ENCODE measurements at places on chromosomes 11 and 22. TPM values are rescaled to one million over a fixed set of nuclear protein-coding genes. Genes with fewer than 3 reads are reported as not detected.
A peak's percentile ranks its signal among the peaks of the same experiment; 100 is the strongest.

DNA sequence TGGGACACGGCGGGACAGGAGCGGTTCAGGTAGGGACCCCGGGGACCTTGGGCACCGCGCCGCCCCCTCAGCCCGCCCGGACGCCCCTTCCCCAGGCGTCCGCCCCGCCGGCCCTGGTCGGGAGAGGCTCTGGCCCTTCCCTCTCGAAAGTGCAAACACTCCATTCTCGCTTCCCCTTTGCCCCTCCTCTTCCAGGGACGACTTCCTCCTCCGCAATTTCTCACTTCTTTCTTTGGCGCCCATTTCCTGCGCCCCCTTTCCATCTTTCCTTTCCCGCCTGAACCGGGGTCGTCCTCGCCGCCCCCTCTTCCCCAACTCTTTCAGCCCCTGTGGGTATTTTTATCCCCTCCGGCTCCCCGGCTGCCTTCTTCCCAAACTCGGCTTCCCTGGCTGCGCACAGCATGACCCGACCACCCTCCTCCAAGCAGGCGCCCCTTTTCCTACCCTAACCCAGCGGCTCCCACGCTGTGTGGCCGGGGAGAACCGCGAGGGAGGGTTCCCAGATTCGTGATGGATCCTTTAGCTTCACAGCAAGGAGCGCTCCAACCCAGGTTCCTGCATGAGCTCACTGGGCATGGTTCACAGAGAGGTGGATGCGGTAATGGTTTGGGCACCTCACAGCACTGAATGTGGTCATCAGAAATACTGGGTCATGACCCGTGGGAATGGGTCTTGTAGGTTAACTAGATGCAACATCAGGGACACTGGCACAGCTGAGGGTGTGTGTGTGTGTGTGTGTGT lies 689 bp downstream of the RAB39A start:
- peaks cover 10% of the 10 kb centered on the region for H3K4me1 ChIP-seq
- H3K27me3 ChIP-seq = peaks cover 24% of the 10 kb centered on the region
- H3K4me3 ChIP-seq = peak overlapping the region; percentile 73
- H3K27ac ChIP-seq = no peak overlapping the region

DNA sequence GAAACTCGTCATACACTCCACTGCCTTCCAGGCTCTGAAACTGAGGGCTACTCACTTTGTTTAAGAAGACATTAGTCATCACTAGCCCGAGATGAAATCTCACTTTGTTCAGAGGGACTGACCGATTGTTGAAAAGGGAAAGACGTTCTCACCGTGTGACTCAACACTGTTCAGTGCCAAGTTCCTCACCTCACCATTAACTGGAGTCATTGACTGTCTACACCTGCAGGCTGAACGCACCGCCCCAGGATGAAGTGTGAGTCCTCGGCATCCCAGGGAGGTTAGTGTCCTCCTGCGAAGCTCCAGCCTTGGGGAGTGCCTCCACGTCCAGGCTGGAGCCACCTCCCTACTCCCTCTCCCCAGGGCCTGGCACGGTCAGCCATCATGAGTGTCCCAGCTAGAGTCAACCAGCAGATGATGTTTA lies 30.4 kb downstream of the FADD start:
- no peaks in the 10 kb centered on the region for H3K4me1 ChIP-seq
- no peaks in the 10 kb centered on the region for H3K27me3 ChIP-seq
- no peaks in the 10 kb centered on the region for H3K36me3 ChIP-seq
- DNase-seq = no peak
- no peak overlapping the region for H3K27ac ChIP-seq
- H3K4me3 ChIP-seq = no peak overlapping the region

The TSGA10IP gene
- not detected for total RNA-seq

DNA sequence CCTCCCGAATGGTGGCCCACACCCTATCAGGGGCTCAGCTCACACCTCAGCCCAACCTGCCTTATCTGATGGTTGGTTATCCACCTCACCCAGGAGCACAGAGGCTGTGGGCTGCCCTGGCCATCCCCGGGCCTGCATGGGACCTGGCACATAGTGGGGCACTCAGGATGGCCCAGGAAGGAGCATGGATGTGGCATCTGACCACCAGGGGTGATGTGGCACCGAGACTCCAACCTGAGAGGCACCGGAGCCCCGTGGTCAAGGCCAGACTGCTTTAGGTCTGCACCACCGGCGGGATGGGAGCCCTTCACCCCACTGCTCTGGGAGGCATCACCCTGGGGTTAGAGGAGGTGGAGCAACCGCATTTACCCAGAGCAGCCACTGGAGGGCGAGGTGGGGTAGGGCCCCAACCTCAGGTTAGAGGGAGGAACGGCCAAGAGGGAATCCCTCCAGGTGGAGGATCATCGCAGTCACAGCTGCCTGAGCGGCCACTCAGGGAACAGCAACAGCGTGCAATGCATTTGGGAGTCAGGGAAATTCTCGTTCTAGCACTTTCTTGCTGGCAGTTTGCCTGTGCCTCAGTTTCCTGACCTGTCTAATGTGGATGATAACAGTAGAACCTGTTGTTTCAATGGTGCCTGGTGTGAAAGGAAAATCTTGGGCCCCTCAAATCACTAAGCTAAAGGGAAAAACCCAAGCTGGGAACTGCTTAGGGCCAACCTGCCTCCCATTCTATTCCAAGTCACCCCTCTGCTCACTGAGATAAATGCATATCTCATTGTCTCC lies 52.9 kb upstream of the CARS1 start:
- no peak overlapping the region for H3K27ac ChIP-seq
- peaks cover 15% of the 10 kb centered on the region for H3K36me3 ChIP-seq
- DNase-seq = peak; percentile 55
- H3K4me1 ChIP-seq = peaks cover 3% of the 10 kb centered on the region
- no peaks in the 10 kb centered on the region for H3K27me3 ChIP-seq

The GALNT18 gene
- total RNA-seq = 0.23 TPM

GRCh38 chr22:40728731-40729189 lies 49.5 kb downstream of the MCHR1 start:
- H3K36me3 ChIP-seq = peaks cover 6% of the 10 kb centered on the region
- H3K27me3 ChIP-seq = no peaks in the 10 kb centered on the region
- peaks cover 48% of the 10 kb centered on the region for H3K4me1 ChIP-seq
- peak; percentile 83 for DNase-seq
- peak overlapping the region; percentile 71 for H3K4me3 ChIP-seq
- peak overlapping the region; percentile 98 for H3K27ac ChIP-seq

DNA sequence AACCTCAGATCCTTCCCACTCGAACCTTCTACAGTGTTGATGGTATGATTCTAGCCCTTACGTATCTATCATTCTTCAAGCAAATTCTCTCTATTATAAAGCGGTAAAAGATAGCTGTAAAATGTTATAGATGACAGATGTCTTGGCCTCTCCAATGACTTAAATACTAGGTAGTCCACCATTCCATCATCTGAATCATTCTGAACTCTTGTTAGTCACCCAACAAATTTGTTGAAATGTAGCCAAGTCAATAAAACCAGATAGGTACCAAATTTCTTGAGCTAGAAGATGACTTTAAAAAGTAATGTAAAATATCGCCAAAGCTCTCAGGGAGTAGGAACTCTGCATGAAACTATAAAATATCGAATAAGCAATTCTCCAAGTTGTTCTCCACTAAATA lies 32.6 kb upstream of the PICALM start:
- peaks cover 2% of the 10 kb centered on the region for H3K36me3 ChIP-seq
- peaks cover 2% of the 10 kb centered on the region for H3K27me3 ChIP-seq
- no peak overlapping the region for H3K27ac ChIP-seq
- H3K4me3 ChIP-seq = no peak overlapping the region

The MRGPRE gene
- not detected for total RNA-seq

The CABP2 gene
- total RNA-seq = not detected

DNA sequence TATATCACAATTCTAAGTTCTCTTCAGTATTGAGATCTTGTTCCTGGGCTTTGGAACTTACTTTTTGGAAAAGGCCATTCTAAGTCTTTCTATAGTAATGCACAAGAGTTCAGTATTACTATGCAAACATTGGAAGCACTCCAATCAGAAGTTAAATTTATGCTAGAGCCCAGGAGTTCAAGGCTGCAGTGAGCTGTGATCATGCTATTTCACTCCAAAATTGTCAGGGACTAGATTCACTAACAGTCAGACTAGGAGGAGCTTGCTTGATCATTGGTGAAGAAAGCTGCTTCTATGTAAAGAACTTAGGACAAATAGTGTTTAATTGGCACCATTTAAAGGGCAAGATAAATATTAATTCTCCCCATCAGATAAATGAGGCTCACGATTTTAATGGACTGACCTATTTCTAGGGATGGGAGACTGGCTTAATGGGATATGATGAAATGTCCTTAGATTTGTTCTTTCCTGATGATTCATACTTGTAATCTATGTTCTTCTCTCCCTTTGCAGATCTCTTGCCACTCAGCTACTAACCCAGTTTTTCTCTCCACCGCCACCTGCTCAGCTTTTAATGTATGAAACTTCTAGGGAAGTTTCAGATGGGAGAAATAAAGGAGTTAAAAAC lies 32.6 kb upstream of the TMEM123 start:
- H3K27ac ChIP-seq = no peak overlapping the region
- H3K27me3 ChIP-seq = no peaks in the 10 kb centered on the region
- no peak overlapping the region for H3K4me3 ChIP-seq
- H3K36me3 ChIP-seq = no peaks in the 10 kb centered on the region
- DNase-seq = no peak
- peaks cover 21% of the 10 kb centered on the region for H3K4me1 ChIP-seq

The PDGFD gene
- total RNA-seq = 0.08 TPM

DNA sequence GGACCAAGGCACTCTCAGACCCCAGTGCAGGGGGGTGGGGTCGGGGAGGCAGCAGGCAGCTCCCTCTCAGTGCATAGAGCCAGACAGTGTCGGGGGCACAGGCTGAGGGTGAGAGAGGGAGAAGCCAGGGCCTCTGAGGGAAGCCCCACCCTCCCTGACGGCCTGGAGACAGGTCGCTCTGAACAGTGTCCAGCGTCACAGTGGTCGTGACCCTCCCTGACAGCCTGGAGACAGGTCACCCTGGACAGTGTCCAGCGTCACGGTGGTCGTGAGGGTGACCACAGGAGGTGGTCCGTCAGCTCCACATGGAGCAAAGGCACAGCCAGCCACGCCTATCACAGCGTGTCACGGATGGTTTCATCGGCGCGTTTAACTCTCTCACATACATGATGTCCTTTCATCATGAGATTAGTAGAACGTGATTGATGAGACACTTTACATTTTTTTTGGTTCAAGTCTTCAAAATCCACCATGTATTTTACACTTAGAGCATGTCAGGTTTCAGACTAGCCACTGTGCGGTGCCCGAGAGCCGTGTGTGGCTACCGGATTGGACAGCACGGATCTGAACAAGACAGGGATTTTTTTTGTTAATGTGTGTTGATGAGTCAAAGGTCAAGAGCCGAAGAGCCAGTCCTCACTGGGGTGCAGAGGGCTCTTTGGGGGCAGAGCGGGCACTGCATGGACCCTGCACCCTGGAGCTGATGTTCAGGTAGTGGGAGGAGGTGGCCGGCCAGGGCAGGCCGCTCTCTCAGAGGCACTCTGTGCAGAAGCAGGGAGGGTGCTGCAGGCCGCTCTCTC lies 23.9 kb upstream of the PANX2 start:
- peaks cover 6% of the 10 kb centered on the region for H3K27me3 ChIP-seq
- H3K4me3 ChIP-seq = no peak overlapping the region
- no peak overlapping the region for H3K27ac ChIP-seq
- H3K4me1 ChIP-seq = peaks cover 5% of the 10 kb centered on the region
- H3K36me3 ChIP-seq = no peaks in the 10 kb centered on the region

The ACTN3 gene
- total RNA-seq = not detected

DNA sequence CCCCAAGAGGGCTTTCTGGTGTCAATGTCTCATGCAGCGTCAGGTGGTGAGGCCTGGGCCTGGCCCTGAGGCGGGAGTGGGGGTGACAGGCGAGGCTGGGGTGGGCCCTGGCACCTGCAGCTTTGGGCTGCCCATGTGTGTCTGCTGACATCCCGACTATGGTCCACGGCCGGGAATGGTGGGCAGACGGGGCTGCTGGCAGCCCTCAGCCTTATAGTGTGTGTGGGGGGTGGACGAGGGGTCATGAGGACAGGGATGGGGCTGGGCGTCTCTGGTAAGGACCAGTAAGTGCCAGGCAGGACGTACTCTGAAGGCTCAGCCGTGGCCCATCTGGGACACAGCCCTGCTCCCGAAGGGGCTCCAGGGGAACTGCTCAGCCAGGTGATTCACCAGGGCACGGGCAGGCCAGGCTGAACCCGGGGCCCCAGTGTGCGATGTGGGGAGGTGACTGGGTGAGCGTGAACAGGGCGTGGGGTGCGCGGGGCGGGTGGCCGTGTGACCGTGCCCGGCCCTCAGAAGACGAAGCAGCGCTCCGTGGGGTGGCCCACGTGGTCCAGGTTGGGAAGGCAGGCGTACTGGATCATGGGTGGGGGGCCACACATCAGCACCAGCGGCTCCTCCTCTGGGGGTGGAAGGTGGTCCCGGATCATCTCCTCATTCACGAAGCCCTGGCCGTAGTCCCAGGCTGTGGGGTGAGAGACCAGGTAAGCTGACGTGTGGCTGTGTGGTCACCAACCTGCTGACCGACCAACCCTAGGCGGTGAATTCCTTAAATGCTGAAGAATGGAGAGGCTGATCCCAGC lies 4.8 kb upstream of the POLDIP3 start:
- no peak overlapping the region for H3K4me3 ChIP-seq
- peaks cover 22% of the 10 kb centered on the region for H3K4me1 ChIP-seq
- DNase-seq = no peak
- no peaks in the 10 kb centered on the region for H3K27me3 ChIP-seq
- H3K27ac ChIP-seq = no peak overlapping the region
- peaks cover 5% of the 10 kb centered on the region for H3K36me3 ChIP-seq

GRCh38 chr11:67056267-67057204 lies at the start of gene RHOD:
RHOD (plus strand) TSS chr11:67056847; CDS start chr11:67056903, 56 bp downstream.
- no peak within 1 kb of the TSS for H3K27ac ChIP-seq
- H3K4me3 ChIP-seq = peak within 1 kb of the TSS; percentile 59
- no peaks in the 10 kb centered on the region for H3K36me3 ChIP-seq
- peaks cover 7% of the 10 kb centered on the region for H3K4me1 ChIP-seq
- peak; percentile 39 for DNase-seq
- peaks cover 5% of the 10 kb centered on the region for H3K27me3 ChIP-seq

- no peaks in the 10 kb centered on the region for H3K36me3 ChIP-seq
- H3K27ac ChIP-seq = no peak overlapping the region
- H3K4me3 ChIP-seq = no peak overlapping the region
- H3K4me1 ChIP-seq = no peaks in the 10 kb centered on the region
These were observed 107.5 kb downstream of the NAV2 start for GRCh38 chr11:19820100-19820499.

The LDLRAD3 gene
- 0.21 TPM for total RNA-seq

- no peaks in the 10 kb centered on the region for H3K36me3 ChIP-seq
- H3K27me3 ChIP-seq = peaks cover 42% of the 10 kb centered on the region
- no peak overlapping the region for H3K4me3 ChIP-seq
These were observed 1.8 kb upstream of the GAL start for GRCh38 chr11:68682531-68682961.

GRCh38 chr11:7570241-7570640 lies 56.4 kb downstream of the PPFIBP2 start:
- no peak overlapping the region for H3K27ac ChIP-seq
- H3K4me1 ChIP-seq = no peaks in the 10 kb centered on the region
- peaks cover 2% of the 10 kb centered on the region for H3K36me3 ChIP-seq
- DNase-seq = no peak
- H3K4me3 ChIP-seq = no peak overlapping the region

- peak; percentile 68 for DNase-seq
- H3K27me3 ChIP-seq = no peaks in the 10 kb centered on the region
- H3K36me3 ChIP-seq = peaks cover 43% of the 10 kb centered on the region
- peaks cover 86% of the 10 kb centered on the region for H3K4me1 ChIP-seq
- peak overlapping the region; percentile 96 for H3K27ac ChIP-seq
These were observed 7.5 kb downstream of the BCL9L start for GRCh38 chr11:118918128-118918685.

The OR8D4 gene
- total RNA-seq = not detected
